ENCODE measurements at places on chromosomes 3 and 15. TPM values are rescaled to one million over a fixed set of nuclear protein-coding genes. Genes with fewer than 3 reads are reported as not detected.

DNA sequence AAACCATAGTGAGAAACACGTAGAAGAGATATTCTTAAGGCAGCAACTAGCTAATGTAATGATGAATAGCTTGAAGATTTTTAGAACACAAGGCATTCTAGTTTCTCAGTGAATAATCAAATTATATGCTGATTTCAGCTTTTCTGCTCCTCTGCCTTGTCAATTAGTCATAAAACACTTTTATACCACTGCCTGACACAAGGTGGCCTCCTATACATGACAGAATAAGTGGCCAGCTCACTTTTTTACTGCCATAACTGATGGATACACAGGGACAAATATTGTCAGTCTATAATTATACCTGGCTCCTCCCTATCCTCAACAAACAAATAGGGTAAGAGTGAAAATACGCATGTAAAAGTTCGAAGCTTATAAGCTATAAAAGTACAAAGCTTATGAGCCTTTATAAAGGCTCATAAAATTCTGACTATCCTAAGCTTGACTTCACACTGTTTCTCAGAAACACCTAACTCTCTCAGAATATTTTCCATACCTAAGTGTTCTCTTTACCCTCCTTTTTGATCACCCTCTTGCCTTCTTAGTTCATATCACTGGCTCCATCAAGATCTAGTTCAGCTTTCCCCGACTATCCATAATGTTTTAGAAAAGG lies 81.6 kb downstream of the HERC1 start:
- H3K36me3 ChIP-seq, result no peaks in the 10 kb centered on the region
- H3K27ac ChIP-seq, result no peak overlapping the region
- DNase-seq, result no peak
- H3K27me3 ChIP-seq, result no peaks in the 10 kb centered on the region
- no peak overlapping the region for H3K4me3 ChIP-seq

- no peaks in the 10 kb centered on the region for H3K36me3 ChIP-seq
- H3K27me3 ChIP-seq, result no peaks in the 10 kb centered on the region
- H3K4me1 ChIP-seq, result no peaks in the 10 kb centered on the region
- DNase-seq, result no peak
Measured at GRCh38 chr3:18481946-18482548, 56.9 kb upstream of the SATB1 start.

DNA sequence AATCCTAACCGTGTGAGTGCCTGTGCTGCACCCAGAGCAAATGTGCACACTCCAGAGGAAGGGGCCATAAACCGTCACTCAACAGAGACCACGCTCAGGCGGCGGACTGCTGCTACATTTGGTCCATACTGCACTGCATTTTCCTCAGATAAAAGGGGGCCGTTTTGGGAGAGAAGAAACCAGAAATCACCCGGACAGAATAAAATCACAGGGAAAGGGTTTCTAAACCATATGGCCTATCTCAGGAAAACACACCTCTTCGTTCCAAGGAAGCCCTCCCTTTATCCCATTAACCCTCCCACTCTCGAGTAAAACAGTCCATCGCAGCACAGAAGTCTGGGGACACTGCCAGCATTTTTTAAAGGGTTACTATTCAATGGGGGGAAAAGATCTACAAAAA lies 7.6 kb downstream of the IL17RD start:
- H3K36me3 ChIP-seq, result no peaks in the 10 kb centered on the region
- peak overlapping the region; percentile 7 for H3K4me3 ChIP-seq
- no peak for DNase-seq
- peaks cover 20% of the 10 kb centered on the region for H3K4me1 ChIP-seq
- no peaks in the 10 kb centered on the region for H3K27me3 ChIP-seq

PLOD2 gene
- 33.2 TPM for total RNA-seq

ZBTB20 gene
- total RNA-seq, result 62.9 TPM

Data from breast epithelium (tissue), 4 donors.